ENCODE measurements at places on chromosomes 16 and 17.
A peak's percentile ranks its signal among the peaks of the same experiment; 100 is the strongest.

GRCh38 chr16:79982361-79982760 lies 381.8 kb upstream of the MAF start:
- no peak for DNase-seq

- DNase-seq, result no peak
Measured at GRCh38 chr17:78944956-78945355, 19.8 kb upstream of the TIMP2 start.

- no peak for DNase-seq
Measured at GRCh38 chr16:57606147-57606846, 22.1 kb upstream of the ADGRG1 start.

DNA sequence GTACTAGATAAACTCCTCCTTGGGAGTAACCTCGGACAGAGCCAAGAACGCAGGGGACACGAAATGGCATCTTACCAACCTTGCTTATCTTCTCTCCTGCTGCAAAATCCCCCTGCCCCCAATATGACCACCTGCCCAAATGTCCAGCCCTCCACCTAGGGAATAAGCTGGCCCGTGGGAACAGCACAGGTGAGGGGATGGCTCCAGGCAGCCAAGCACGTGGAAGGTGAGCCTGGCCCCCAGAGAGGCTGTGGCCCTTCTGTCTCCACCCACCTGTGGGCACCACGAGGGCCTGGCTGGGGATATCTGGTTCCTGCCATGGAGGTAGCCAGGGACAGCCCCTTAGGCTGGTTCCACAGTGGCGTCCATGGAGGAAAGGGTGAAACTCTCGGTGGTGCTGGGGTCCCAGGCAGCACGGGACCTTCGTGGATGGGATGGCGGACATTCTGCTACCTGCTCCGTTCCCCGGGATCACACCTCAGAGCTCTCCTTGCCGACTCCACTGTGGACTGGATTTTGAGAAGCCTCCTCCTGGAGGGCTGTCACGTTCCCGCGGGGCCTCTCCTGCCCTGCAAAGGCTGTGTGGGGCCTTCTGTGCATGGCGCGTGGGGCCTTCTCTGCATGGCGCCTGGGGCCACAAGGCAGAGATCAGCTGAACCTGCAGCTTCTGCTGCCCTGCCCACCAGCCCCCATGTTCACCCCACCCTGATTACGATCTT lies 388.5 kb upstream of the TNRC6C start:
- DNase-seq, result no peak

- no peak for DNase-seq
Measured at GRCh38 chr17:82266142-82266541, 7.4 kb downstream of the CSNK1D start.

DNA sequence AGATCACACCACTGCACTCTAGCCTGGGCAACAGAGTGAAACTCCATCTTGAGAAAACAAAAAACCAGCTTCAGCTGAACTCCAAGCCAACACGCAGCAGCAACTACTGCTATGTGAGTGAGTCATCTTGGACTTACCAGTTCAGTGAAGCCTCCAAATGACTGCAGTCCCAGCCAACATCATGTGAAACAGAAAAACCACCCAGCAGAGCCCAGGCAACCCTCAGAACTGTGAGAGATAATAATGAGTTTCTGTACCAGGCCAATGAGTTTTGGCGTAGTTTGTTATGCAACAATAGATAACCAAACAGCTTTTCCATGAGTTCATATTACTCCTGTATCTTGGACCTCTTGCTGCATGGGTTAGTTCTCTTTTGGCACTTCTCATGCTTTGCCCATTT lies 23.3 kb downstream of the PHF12 start:
- peak; percentile 46 for DNase-seq

- DNase-seq, result no peak
Measured at GRCh38 chr17:40419559-40420331, 2.0 kb upstream of the TOP2A start.

DNA sequence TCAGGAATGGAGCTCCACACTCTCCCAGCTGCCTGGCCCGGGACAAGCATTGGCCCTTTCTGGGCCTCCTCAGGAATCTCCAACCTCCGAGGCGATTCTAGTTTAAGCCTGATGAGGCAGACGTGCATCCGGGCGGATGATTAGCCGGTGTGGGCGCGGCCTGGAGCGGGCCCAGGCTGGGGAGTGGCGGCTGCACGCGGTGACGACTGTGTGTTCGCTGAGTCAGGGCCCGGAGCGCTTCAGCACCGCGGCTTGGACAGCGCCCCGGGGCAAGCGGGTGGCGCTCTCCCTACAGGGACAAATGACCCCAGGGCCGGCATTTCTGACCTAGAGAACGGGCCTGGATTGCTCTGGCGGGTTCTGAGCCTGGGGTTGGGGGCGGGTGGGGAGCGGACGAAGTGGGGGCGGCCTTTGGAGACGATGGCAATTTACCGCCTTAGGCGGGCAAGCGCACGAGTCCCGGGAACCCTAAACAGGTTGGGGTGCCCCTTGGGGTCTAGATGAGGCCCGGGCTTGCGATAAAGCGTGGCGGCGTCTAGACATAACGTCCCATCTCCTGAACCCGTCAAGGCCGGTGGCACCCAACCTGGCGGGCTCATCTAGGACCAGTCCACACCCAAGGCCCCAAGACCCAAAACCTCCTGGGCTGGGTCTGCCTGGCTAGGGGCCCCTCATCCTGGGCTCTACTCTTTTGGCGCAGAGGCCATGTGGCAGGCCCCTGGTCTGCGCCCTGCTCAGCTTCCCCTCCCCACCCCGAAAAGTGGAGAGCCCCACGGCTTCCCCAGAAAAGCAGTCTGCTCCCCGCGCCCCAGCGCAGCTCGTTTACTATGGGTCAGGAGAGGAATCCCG lies 22.3 kb upstream of the ZNHIT3 start:
- peak; percentile 77 for DNase-seq

- no peak for DNase-seq
Measured at GRCh38 chr17:61253937-61254574, 145.6 kb upstream of the TBX2 start.

GRCh38 chr17:8420041-8420934 lies 15.4 kb upstream of the NDEL1 start:
- DNase-seq, result no peak

DNA sequence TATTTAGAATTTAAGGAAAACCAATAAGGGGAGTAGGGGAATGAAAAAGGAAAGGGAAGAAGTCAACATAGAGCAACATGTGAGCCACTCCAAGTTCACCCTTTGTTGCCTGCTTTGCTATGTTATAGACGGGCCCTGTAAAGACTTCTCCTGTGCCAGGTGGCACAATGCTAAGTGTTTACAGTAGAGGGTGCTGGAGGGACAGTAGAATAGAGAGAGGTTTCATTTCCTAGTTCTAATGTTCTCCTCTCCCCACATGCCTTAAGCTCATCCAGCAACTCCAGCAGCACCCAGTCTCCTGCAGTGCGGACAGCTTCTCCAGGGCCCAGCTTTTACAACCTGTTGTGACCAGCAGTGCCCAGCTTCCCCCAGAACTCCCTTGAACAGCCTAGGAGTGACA lies 468.0 kb downstream of the HS3ST3B1 start:
- no peak for DNase-seq

- no peak for DNase-seq
Measured at GRCh38 chr16:66127459-66128370, 238.8 kb upstream of the CDH5 start.

- DNase-seq, result peak; percentile 85
Measured at GRCh38 chr16:56988948-56989945, at the start of gene NLRC5. TSS of gene NLRC5 (plus strand) at chr16:56989557. CDS start at chr16:57020713, 31,156 bp downstream.

GRCh38 chr16:48197294-48197693 lies 41.5 kb upstream of the ABCC12 start:
- no peak for DNase-seq

GRCh38 chr17:51244041-51244440 lies 15.8 kb downstream of the MBTD1 start:
- no peak for DNase-seq

GRCh38 chr17:18986541-18987229 lies 17.9 kb downstream of the FAM83G start:
- DNase-seq, result no peak

GRCh38 chr16:51382211-51382610 lies 231.1 kb upstream of the SALL1 start:
- no peak for DNase-seq

DNA sequence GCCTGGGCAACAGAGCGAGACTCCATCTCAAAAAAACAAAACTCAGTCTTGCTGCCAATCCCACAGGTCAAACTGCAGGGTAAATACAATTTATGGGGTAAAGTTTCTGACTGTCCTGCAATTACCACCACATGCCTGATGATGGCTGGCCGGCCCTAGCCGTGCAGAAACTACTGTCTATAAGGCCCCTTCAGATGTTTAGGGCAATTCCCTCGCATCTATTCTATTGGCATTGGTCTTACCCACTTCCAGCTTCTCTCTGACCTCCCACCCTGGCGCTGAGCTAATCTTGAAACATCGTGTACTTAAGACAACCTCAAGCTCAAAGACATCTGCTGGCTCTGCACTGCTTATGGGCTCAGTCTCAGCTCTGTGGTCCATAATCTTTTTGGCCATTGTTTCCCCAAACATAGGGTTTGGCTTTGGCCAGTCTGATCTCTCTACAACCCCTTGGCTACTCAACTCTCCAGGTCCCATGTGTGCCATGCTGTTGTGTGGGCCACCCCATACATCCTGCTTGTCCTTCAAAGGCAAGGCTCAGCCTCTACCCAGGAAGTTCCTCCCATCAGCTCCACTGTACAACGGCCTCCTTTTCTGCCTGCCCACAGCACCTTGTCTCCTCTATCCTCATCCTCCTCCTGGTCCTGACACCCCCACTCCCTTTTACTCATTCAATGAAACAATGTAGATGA lies 16.6 kb downstream of the MAP3K14 start:
- no peak for DNase-seq

DNA sequence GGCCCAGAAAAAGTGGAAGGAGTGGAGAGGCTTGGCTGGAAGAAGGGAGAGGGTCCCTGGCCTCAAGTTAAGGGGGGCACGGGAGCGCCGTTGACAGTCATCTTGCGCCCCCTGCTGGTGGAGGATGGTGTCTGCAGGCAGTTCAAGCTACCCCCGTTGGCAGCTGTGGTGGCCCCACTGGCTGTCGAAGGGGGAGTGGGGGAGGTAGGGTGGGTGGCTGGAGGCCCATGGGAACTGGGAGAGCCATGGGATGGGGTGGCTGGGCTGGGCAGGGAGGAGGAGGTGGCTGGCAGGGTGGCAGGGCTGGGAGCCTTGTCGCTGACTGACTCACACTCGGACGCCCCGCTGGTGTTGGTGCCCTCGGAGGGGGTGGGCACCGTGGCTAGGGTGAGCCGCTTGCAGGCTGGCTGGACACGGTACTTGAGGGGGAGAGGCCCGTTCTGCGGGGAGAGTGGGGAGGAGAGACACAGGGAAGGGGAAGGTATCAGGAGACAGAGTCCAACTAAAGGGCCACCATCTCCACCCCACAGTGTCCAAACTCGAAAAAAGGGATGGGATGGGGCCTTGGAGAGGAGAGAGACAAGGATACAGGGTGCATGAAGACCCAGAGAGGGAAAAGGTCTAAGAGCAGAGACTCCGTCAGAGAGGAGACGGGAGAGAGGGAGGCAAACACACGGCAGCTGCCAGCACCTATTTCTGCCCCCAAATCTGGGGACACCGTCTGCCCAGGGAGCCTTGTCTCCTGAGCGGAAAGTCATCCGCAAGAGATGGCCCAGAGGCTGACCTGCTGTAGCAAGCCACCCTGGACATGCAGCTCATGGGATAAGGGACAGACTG lies 5.2 kb downstream of the CISD3 start:
- peak; percentile 37 for DNase-seq

DNA sequence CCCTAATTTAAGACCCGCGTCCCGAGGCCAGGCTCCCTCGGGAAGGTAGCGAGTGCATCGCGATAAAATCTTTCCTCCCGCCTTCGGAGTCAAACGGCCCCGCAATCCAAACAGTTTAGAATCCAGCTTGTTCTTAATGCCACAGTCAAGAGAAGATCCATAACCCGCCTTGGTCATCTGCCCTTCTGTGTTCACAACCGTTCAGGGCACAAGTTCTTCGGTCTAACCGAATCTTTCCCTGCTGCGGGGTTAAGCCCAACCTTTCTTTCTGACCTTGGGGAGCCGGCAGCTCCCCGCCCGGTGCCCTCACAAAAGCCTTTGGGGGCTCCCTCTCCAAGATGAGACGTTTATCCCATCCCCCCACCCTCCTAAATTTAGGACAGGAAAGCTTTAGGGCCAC lies 30.3 kb downstream of the CPSF4L start:
- peak; percentile 27 for DNase-seq

GRCh38 chr17:44956998-44957981 lies 9.7 kb upstream of the KIF18B start:
- no peak for DNase-seq

GRCh38 chr17:30170415-30170987 lies 53.9 kb downstream of the NSRP1 start:
- no peak for DNase-seq

DNA sequence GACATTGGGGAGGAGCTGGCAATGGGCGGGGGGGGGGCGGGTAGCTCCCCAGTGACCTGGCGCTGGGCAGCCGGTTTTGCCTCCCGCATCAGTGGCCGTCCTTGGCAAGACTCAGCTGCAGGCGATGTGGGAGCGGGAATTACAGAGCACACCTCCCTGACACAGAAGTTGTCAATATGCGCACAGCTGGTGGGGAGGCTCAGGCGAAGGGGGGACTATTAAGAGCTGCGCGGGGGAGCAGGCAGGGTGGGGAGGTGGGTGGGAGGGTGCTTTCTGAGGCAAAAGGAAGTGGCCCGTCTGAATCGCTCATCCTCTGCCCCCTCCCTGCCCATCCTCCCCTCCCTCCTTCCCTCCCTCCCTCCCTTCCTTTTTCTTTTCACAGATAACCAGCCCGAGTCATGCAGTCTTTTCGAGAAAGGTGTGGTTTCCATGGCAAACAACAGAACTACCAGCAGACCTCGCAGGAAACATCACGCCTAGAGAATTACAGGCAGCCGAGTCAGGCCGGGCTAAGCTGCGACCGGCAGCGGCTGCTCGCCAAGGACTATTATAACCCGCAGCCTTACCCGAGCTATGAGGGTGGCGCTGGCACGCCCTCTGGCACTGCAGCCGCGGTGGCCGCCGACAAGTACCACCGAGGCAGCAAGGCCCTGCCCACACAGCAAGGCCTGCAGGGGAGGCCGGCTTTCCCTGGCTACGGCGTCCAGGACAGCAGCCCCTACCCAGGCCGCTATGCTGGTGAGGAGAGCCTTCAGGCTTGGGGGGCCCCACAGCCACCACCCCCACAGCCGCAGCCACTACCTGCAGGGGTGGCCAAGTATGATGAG lies 44.0 kb downstream of the SREBF1 start:
- peak; percentile 82 for DNase-seq

- DNase-seq, result no peak
Measured at GRCh38 chr17:31692027-31692426, 167.0 kb downstream of the COPRS start.

DNA sequence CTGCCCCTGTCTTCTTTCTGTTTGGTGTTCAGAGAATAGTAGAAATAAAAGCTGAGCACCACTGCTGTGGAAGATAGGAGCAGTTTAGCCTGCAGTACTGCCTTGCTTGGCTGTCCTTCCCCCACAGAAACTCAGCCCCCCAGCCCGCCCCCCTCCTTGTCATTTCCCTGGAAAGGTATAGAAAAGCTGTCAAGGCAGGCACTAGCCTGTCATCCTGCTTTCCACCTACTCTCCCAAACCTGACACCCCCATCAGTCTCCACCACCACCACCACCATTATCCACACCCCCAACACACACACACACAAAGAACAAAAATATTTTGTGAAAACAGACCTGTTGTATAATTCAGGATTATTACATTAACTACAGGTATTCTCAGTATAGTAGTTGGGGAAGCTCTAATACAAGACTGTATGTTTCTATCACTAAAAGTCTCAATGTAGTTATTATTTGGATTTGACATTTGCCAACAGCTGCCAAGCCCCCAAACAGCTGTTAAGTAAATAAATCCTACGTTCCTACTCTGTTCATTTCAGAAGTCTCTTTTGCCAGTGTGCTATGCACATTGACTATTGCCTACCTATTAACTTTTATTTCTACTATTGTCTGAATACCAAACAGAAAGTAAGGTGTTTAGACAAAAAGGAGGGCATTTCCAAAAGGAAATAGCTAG lies 128.8 kb downstream of the CYB561 start:
- no peak for DNase-seq

- DNase-seq, result no peak
Measured at GRCh38 chr17:14738652-14738988, 437.7 kb downstream of the HS3ST3B1 start.
